ENCODE measurements at places on chromosomes 3 and 15.

DNA sequence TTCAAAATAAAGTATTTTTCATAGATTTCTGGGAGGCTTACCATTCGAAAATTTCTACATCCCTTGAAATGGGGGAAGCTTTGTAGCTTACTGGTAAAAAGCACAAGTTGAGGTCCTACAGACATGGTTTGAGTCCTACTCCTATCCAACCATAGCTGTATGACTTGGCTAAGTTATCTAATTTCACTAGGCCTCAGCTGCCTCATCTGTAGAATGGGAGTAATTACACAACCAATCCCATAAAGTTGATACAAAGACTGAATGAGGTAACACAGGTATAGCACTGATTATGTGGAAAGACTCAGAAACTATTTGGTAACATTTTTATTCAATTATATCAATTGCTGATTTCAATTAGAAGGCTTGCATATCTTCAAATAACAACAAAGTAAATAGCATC, 157.4 kb downstream of the PLD1 start:
- no peak for DNase-seq

DNA sequence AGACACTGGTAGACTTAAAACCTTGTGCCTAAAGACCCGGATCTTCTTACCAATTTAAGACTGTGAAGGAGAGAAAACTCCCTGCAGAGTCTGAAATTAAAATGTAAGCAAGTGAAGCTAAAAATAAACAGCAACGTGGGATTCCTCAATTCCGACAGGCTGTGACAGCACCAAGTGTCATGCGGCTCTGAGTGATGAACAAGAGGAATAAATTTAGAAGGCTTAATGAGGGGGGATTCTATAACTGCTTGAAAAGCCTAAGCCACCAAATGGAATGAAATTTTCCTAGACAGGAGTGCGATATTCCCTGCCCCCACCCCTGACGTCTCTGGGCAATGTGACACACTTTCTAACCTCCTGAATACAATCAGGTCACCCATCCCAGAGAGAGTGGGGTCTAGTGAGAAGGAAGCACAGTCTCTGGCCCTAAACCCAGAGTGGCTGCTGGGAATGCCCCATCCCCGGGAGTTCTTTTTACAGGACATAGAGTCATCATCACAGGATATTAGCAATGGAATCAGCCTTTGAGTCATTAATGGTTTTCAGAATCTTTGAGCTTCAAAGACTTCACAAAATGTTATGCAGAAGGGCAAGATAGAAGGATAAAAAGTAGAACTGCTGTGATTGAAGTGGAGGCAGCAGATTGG, 114.3 kb downstream of the EDEM1 start:
- DNase-seq, result peak; percentile 66

GRCh38 chr3:157175691-157176507, 16.0 kb upstream of the CCNL1 start:
- DNase-seq, result peak; percentile 65

DNA sequence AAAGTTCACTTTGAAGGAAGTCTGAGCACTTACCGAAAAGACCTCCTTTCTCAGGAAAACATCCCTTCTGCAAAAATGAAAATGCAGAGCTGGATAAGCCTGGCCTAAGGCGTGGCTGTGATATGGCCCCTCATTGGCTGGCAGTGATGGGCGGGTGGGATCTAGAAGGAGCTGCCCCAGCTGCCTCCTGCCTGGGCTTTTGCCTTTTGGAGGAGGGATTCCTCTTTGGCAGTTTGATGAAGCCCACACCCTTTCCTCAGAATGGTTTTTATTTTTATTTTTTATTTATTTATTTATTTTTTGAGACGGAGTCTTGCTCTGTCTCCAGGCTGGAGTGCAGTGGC, 4.0 kb upstream of the DZIP1L start:
- DNase-seq, result no peak

GRCh38 chr3:31157047-31157694, 262.7 kb upstream of the GADL1 start:
- DNase-seq, result no peak

GRCh38 chr3:195012571-195012970, 258.4 kb downstream of the XXYLT1 start:
- no peak for DNase-seq

GRCh38 chr3:124373524-124373923, 356.7 kb upstream of the UMPS start:
- no peak for DNase-seq

DNA sequence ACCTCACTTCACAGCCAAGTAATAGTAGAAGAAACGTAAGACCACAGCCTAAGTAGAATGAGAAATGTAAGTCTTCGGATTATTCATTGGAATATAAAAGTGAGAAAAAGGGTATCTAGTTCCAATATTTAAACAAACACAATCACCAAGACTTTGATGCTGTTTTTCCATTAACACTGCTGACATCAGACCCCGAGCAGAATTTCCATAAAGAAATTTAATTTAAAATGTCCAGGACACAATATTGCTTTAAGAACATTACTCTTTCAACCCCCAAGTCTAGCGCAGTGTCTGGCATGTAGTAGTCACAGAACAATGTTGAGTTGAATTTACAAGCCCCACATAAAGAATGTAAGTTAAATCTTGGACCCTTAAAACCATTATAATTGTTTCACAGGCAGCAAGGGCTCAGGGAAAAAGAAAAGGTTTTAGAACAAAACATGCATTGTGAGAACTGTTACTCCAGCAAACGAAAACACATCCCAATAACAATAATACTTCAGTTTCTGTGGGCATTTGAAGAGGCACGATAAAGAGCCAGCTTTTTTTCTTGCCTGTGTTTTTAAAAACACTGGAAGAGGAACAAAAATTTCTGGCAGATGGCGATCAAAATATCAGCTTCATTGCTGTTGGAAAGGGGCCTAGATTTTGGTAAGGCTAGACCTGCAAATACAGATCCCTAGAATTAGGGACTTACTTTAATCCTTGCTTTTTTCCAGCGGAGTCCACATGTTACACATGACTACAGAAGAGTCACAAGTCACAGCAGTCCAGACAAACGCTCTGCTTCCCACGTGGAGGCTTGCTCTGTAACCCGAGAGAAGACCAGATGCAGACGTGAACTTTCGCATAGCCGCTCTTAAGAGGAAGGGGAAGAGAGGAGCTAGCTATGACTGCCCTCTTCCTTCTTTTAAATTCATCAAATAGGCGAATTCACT, 77.9 kb upstream of the IGSF10 start:
- DNase-seq, result peak; percentile 57

GRCh38 chr3:169695031-169695430, 31.5 kb upstream of the MECOM start:
- DNase-seq, result no peak

DNA sequence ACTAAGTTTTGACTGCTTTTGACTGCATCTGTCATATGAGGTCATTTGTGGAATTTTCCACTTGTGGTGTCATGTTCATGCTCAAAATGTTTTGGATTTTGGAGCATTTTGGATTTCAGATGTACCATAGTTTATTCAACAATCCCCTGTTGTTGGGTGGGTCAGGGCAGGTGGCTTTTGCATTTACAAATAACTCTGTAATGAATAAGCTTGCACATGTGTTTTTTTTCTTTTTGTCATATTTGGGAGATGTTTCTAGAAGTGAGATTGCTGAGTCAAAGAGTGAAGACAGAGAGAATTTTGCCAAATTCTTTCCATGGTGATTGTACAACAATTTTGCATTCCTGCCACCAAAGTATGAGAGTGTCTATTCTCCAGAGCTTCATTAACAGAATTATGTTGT, 62.4 kb upstream of the ADPGK start:
- peak; percentile 25 for DNase-seq

GRCh38 chr15:88258093-88258641, 1.6 kb upstream of the NTRK3 start:
- peak; percentile 37 for DNase-seq

- DNase-seq, result no peak
Measured at GRCh38 chr3:109982201-109982600, 644.9 kb upstream of the DPPA4 start.

DNA sequence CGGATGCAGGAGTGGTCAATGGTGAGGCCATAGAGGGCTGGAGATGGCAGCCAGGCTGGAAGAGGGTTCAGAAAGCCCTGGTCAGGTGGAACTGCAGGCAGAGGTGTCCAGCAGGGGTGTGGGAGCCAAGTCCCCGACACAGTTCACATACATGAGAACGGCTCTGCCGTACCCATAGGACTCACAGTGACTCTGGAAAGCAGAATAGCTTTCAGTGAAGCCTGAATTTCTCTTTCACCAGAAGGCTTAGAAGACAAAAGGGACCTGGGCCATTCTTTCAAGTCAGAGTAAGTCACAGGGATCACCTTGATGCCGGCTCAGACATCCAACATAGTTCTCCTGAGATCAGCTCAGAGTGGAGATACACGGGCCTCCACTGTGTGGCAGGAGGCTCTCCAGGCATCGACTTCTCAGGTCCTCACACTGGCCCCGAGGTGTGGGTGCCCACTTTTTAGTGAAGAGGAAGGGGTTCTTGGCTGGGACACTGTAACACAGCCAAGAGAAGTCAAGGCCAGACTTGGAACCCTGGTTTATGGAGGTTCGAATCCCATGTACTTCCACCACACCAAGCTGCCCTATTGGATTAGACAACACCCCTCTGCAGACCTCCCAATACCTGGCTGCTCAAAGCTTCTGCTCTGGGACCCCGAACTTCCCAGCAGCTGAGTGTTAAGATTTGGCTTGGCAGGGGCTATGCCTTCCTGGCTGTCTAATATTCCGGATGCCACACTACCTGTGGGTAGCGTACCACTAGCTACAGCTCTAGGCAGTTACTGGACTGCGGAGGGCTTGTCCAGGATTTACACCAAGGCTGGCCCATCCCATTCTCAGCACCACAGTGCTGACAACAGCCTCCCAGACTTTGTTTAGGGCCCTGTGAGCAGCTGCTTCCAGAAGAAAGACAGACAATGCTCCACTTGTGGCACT, 40.4 kb upstream of the RAB6B start:
- no peak for DNase-seq

DNA sequence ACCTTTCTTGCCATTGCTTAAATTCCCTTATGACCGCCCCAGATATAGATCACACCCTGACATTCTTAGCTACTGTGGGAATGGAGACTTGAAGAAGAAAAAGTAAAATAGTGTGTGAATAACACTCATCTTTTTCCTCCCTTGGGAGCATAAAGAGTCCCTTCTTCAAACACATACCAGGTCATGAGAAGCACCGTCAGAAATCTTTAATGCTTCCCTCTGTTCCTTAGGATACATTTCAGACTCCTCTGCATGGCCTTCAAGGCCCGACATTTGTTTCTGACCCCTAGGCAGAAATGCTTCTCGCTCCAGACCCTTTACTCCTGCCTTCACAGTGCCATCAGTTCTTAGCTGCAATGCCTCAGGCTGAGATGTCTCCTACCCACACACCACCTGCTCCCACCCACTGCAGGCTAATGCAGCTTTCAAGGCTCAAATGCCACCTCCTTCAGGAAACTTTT, 143.8 kb upstream of the IL12A start:
- DNase-seq, result no peak

GRCh38 chr3:7166460-7166859, 305.5 kb downstream of the GRM7 start:
- DNase-seq, result no peak

- DNase-seq, result peak; percentile 16
Measured at GRCh38 chr15:57422113-57422754, 45.9 kb downstream of the CGNL1 start.

DNA sequence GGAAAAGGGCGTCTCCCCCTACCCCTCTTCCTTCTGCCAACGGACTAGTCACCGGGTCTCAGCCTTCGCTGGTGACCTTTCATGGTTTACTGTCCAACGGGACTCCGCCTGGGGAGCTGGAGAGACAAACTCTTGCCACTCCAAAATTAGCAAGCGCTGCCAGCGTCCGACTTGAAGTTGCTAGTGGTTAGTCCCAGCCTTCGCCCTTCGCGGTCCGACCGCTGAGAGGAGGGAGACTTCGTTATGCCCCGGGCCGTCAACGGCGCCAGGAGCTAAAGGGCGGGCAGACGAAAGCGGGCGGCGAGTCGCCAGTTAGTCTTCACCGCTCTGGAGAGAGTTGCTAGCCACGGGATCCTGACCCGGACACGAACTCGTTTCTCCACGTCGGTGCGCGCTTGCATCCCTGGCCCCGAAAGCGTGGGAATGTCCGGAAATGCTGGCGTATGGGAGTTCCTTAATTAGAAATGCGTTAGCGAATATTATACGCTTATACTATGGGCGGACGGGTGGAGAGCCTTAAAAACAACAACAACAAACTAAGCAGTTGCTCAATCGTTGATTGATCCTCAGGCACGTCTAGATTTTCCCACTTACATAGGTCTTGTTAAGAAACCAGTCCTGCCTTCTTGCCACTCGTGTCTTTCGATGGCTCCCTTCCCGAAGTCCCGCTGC, 716 bp downstream of the SMC4 start:
- peak; percentile 51 for DNase-seq

GRCh38 chr3:127777921-127778656, 44.2 kb downstream of the MGLL start:
- no peak for DNase-seq

DNA sequence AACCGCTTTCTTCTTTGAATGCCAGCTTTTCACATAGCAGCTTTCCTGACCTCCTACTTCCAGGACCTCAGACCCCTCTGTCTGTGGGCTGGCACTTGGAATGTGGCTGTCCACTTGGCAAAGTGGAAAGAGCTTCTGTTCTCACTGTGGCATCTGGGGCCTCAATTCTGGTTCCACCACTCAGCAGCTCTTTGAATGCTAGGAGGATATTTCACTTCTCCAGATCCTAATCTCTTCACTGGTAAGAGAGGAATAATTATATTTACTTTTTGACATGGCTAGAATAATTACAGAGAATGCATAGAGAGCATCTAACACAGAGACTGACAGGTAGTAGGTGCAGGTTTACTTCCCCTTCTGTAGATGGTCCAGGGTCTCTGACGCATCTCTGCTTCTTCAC, 405.9 kb downstream of the LPP start:
- no peak for DNase-seq

DNA sequence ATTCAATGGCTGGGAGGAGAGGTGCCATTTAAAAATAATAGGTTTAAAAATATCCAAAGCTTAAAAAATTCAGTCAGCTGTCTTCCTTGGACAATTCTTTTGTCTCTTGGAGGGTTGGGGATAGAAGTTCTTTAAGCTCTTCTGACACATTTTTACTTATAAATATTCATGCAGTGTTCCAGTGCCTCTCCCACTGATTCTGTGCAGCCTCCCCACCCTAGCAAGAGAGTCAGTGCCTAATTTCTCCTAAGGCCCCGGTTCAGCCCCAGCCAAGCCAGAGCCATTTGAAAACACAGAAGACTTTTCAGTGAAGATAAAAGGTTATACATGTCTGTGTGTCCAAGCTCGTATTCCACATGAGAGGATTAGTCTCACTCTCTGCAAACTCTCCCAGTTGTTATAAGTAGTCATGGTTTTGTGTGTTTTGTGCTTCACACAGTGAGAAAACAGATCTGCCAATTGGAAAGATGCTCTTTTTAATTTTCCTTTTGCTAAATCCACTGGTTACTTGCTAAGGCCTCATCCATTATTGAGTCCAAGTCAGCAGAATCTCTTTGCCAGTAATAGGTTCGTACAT, 141.3 kb downstream of the CD47 start:
- DNase-seq, result no peak

GRCh38 chr3:9780458-9780812, 10.7 kb upstream of the CAMK1 start:
- no peak for DNase-seq

GRCh38 chr15:48052946-48053345, 67.8 kb upstream of the SLC24A5 start:
- no peak for DNase-seq

GRCh38 chr15:64748251-64748650, 27.1 kb downstream of the RBPMS2 start:
- DNase-seq, result no peak
